ENCODE measurements at places on chromosomes 7 and 10. TPM values are rescaled to one million over a fixed set of nuclear protein-coding genes. Genes with fewer than 3 reads are reported as not detected.

The MAPK8 gene
- total RNA-seq, result 49.9 TPM

The FAM237B gene
- not detected for total RNA-seq

The CDC14C gene
- total RNA-seq, result 0.22 TPM

The PTF1A gene
- total RNA-seq, result not detected

The GPR15LG gene
- total RNA-seq, result not detected

The RINT1 gene
- total RNA-seq, result 27.5 TPM

The IGF2BP3 gene
- total RNA-seq, result 0.26 TPM

The GRM3 gene
- total RNA-seq, result not detected

The ANKRD30A gene
- total RNA-seq, result not detected

The SORBS1 gene
- total RNA-seq, result 2.6 TPM

The CYP3A4 gene
- total RNA-seq, result not detected

The ITGB8 gene
- total RNA-seq, result 41.0 TPM

The GRID1 gene
- total RNA-seq, result not detected

The SPAM1 gene
- total RNA-seq, result not detected

The CCDC186 gene
- 17.3 TPM for total RNA-seq

The ANK3 gene
- total RNA-seq, result 9.5 TPM

The DEPP1 gene
- total RNA-seq, result 140 TPM

The CLDN3 gene
- not detected for total RNA-seq

The IFIT5 gene
- total RNA-seq, result 42.4 TPM

The ERVW-1 gene
- total RNA-seq, result not detected

The APBB1IP gene
- 8.5 TPM for total RNA-seq

The CCDC7 gene
- total RNA-seq, result 24.8 TPM

The SAMD9L gene
- 30.7 TPM for total RNA-seq

The CLDN12 gene
- total RNA-seq, result 49.5 TPM

The ODAD2 gene
- 1.3 TPM for total RNA-seq

The BBIP1 gene
- 31.4 TPM for total RNA-seq

The EIF3B gene
- total RNA-seq, result 166 TPM

The RPEL1 gene
- 0.13 TPM for total RNA-seq

The HSPA12A gene
- total RNA-seq, result 13.9 TPM

The BMPR1A gene
- total RNA-seq, result 90.9 TPM

The FXYD4 gene
- total RNA-seq, result not detected

The KCNMA1 gene
- total RNA-seq, result 145 TPM

The TEX47 gene
- not detected for total RNA-seq

The RABGEF1 gene
- total RNA-seq, result 84.4 TPM

The TMEM229A gene
- not detected for total RNA-seq

The DOCK1 gene
- 102 TPM for total RNA-seq

The CALHM3 gene
- not detected for total RNA-seq

The WEE2 gene
- total RNA-seq, result not detected

The NUTM2E gene
- total RNA-seq, result not detected

The CRHR2 gene
- not detected for total RNA-seq

The HTRA1 gene
- total RNA-seq, result 211 TPM

The HGF gene
- 0.65 TPM for total RNA-seq

The SLC18A3 gene
- total RNA-seq, result not detected

The FAM13C gene
- 10.7 TPM for total RNA-seq

The NPFFR1 gene
- not detected for total RNA-seq

Measured in articular chondrocyte of knee joint (primary cell).